IPS DF 19.7 (cell line): ENCODE measurements at places on chromosomes 3 and 15.

DNA sequence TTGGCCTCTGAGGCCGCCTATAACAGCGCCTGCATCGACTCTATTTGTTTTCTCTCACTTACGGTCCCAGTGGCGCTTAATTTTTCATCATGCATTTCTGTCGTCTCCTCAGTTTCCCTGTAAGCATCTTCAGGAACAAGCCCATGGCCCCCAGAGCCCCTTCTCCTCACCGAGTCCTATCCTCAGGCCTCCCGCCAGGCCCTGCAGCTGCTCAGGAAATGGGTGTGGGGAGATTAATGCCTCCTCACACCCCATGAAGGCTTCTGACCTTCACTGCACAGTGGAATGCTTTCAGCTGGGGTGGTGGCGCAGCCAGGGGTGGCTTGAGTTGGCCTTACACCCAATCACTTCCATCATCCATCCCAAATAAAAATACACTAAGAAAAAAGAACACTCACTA lies 260.4 kb downstream of the FAM43A start:
- no peak for DNase-seq

GRCh38 chr15:24856397-24857390 lies 98.1 kb upstream of the SNRPN start:
- peak; percentile 94 for DNase-seq

- DNase-seq = no peak
These were observed 326.2 kb downstream of the CTNNB1 start for GRCh38 chr3:41525303-41526064.

- DNase-seq = no peak
These were observed 37.0 kb upstream of the TMC3 start for GRCh38 chr15:81411051-81411450.

GRCh38 chr3:38031022-38031994 lies 1.9 kb upstream of the PLCD1 start:
- no peak for DNase-seq

- DNase-seq = no peak
These were observed 19.3 kb upstream of the LZTFL1 start for GRCh38 chr3:45861043-45861719.

- no peak for DNase-seq
These were observed 900.6 kb downstream of the TUSC7 start for GRCh38 chr3:117610156-117610555.

DNA sequence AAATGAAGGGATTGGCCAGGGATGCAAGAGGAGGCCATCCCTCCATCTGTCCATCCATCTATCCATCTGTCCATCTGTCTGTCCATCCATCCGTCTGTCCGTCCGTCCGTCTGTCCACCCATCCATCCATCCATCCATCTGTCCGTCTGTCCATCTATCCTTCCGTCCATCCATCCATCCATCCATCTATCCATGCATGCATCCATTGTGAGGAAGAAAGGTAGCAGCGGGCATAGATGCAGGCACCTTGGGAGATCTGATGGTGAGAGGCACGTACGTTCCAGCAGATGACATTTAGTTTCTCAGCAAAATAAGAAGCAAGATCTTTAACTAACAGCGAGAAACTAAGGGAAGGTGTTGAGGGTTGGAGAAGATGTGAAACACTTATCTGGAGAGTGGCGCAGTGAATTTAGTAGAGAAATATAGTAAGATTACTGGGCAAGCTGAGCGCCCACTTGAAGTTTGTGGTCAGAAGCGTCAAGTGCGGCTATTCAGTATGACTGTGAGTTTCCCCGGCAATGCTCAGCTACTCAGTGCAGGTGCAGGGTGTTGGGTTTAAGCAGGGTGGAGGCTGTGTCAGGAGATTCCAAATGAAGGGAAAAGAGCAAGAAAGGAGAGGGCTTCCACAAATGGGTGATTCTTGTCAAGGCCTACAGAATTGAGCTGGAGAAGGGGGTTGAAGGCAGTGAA lies 22.4 kb upstream of the SRP14 start:
- DNase-seq = no peak

- DNase-seq = no peak
These were observed 34.6 kb upstream of the DPH6 start for GRCh38 chr15:35580606-35581005.

DNA sequence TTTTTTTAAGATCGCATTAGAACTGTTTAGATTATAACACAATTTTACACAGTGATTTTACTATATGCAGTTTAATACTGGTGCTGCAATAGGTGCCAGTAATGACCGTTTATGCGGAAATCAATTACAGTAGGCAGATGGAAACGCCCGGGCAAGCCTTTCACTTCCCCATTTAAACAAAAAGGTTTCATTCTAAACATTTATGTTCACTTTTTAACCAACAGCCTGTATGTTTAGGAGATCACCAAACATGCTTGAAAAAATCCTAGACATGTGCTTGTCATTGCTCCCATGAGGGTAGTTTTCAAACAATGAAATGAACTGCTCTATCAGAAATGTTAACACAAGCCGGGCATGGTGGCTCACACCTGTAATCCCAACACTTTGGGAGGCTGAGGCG lies 2.7 kb downstream of the BNIP2 start:
- no peak for DNase-seq

DNA sequence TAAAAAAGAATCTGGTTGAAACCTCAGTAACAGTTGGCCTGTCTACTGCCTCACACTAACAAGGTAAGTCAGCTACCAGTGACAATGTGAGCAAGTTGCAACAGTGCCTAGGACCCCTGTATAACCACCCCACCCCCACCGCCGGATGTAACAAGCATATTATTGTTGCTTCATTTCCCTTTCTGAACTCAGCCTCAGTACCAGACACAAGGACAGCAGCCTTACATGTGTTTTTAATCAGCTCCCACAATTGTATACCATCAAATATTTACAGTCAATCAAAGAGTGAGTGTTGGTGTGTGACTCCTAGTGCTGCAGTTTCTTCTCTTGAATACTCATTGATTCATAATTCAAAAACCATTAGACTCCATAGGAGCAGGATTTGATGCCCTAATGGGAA lies 96.4 kb downstream of the PYDC2 start:
- DNase-seq = no peak

GRCh38 chr3:47318916-47319315 lies 36.2 kb downstream of the KLHL18 start:
- no peak for DNase-seq

DNA sequence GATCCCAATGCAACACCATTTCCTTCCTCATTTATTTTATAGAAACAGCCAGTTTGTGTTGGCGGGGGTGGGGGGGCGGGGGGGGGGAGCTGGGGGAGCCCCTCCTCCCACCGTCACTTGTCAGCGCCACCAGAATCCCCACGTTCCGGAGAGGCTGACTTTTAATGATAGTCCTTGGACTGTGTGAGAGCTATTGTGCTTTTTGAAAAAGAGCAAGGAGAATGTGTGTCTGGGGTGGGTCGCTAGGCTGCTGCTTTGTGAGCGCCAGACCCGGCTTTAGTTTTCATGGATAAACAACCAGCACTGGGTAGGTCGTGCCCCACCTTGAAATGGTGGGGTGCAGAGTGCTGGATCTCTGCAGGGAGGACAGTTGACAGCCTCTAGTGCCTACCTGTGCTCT lies 135.0 kb upstream of the ONECUT1 start:
- DNase-seq = no peak

DNA sequence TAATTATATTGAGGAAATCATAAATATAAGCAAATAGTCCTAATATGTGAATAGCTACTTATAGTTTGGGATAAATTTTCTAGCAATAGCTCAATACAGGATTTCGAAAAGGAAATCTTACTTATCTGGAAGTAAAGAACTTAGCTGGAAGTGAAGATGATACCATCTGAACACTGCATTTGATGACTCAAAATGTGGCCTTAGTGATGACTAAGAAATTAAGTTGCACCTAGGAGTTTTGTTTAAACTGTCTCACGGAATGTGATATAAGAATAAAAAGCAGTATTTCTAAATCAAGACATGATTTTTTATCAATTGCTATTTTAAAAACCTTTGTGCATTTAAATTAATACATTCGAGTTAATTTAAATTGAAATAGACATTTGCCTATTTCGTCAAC lies 91.2 kb downstream of the EOMES start:
- DNase-seq = no peak

- no peak for DNase-seq
These were observed 698.7 kb downstream of the NTRK3 start for GRCh38 chr15:87557881-87558280.

DNA sequence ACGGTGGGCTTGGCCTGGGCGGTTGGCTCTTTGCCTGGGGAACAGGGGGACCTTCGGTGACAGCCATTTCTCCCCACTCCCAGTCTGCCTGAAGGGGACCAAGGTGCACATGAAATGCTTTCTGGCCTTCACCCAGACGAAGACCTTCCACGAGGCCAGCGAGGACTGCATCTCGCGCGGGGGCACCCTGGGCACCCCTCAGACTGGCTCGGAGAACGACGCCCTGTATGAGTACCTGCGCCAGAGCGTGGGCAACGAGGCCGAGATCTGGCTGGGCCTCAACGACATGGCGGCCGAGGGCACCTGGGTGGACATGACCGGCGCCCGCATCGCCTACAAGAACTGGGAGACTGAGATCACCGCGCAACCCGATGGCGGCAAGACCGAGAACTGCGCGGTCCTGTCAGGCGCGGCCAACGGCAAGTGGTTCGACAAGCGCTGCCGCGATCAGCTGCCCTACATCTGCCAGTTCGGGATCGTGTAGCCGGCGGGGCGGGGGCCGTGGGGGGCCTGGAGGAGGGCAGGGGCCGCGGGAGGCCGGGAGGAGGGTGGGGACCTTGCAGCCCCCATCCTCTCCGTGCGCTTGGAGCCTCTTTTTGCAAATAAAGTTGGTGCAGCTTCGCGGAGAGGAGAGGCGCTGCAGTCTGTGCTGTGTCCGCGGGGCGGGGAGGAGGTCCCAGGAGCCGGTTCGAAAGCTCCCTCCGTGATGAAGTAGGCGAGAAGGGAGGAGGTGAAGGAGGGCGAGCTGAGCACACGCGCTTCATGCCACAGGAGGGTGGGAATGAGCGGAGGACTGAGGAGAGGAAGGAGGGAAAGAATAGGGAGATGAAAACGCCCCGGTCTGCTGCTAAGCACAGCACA lies 9.6 kb downstream of the CLEC3B start:
- no peak for DNase-seq

- no peak for DNase-seq
These were observed 403.5 kb upstream of the CBLB start for GRCh38 chr3:106272302-106272701.

DNA sequence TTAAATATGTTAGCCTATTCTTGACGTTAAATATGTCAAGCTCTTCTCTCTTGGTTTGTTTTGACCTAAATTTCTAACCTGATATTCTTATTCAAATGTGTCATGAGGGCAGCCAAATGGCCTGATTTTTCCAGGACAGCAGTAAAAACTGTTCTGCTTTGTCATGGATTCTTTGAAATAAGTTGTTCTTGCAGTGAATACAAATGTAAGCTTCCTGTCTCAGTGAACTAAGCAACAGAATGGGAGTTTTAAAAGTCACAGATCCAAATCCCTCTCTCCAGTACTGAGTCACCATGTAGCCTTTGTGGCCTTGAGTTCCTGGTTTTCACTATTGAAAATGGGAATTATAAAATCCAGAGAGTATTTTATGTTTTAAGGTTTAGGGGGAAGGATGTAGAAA lies 301.8 kb downstream of the NLGN1 start:
- DNase-seq = peak; percentile 12

GRCh38 chr3:154040283-154040682 lies 80.9 kb upstream of the ARHGEF26 start:
- DNase-seq = no peak

DNA sequence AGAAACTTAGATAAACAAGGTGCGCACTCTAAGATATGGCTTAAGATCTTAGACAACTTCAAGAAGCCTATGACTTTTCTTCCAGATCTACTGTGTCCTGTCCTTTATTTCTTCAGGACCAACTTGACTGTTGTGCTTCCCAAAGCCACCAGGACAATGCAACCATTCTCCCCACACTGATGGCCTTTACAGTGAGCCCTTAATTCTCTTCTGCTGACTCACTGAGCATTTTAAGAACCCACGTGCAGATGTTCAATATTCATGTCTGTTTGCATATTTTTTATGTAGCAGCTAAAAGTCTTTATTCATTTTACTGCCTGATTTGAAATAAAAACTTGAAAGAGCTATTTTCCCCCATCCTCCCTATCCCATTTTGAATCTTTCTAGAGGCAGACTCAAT lies 103.3 kb upstream of the SLC2A2 start:
- no peak for DNase-seq

- peak; percentile 35 for DNase-seq
These were observed 289.8 kb upstream of the ROPN1 start for GRCh38 chr3:124281453-124282316.

DNA sequence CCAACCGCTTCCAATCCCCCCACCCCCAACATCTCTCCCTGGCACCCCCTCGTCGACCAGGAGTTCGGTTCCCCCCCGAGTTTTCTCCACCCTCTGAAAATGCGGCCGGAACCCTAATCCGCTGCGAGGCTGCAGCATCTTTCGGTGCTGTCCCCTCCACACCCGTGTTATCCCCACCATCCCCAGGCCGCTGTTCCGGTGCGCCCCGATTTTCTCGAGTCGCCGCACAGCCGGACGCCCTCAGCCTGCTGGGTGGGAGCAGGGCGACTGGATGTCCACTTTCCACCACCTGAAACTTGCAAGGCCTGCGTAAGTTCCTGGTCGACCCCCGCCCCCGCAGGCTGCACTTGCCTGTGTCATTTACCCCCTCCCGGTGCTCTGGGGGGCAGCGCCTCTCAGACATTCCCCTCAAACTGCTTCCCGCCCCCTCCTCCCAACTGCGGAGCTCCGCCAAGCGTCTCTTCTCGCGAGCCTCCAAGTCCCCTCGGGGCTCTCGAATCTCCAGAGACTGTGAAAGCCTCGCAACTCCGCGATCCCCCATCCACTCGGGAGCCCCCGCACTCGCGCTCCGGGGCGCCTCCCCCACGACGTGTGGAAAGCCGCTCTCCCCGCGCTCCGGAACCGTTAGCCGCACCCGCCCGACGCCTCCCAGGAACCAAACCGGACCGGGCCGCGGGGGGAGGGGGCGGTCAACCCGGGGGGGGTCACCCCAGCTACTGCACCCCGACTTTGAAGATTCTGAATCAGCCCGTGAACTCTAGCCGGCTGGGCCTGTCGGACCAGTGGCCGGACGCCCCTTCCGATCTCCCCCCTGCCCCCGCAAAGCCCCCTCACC lies 566 bp downstream of the ETV5 start:
- DNase-seq = no peak

DNA sequence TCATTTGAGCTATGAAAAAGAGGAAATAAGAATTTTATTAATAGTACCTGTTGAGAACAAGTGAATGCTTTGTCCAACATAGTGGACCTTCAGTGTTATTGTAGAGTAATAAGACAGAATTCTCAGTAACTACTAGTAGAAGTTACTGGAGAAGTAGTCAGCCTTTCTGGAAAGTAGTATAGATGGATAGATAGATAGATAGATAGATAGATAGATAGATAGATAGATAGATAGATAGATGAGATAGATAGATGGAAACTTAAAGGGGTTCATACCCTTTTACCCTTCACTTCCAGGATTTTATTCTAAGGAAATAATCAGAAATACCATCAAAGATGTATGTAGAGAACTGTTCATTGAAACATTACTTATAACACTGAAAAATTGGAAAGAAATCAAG lies 5.2 kb downstream of the FAM162A start:
- no peak for DNase-seq

DNA sequence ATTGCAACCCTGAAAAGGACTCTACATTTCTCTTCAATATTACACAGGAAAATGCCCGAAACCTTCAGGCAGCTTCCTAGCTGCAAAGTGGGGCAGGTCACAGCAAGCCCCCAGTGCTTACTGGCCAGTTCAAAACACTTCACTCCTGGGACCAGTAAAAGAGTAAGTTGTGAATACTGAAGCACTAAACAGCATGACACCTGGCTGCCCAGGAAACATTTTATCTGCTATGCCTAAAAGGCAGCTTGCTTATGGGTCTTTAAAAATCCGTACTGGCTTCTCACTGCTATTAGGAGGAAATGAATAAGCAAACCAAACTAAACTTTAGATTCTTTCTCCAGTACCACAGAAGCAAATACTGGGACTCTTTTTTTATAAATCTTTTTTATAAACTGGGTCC lies 457.9 kb upstream of the ALCAM start:
- DNase-seq = no peak
